ENCODE measurements at places on chromosomes 3 and 15.

GRCh38 chr3:109385442-109386318 lies 48.3 kb upstream of the DPPA4 start:
- no peak for DNase-seq

DNA sequence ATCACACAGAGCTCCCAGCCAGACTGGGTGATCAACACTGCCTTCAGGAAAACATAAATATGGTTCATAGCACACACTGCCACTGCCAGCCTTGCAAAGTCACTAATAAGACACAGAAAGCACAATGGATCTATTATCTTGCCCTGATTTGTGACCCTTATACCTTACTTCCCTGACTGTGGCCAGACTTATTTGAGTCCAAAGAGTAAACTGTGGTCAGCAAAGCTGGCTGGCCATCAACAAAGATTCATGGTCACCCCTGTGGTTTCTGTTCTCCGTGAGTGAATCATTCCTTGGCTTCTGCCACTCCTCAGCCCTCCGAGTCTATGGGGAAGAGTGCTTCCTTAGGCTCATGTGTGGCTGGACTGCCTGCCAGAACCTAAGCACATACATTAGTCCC lies 437.7 kb downstream of the RAP2B start:
- DNase-seq = peak; percentile 93

- DNase-seq = peak; percentile 90
Observed at GRCh38 chr3:195896361-195897080, 11.8 kb downstream of the TNK2 start.

DNA sequence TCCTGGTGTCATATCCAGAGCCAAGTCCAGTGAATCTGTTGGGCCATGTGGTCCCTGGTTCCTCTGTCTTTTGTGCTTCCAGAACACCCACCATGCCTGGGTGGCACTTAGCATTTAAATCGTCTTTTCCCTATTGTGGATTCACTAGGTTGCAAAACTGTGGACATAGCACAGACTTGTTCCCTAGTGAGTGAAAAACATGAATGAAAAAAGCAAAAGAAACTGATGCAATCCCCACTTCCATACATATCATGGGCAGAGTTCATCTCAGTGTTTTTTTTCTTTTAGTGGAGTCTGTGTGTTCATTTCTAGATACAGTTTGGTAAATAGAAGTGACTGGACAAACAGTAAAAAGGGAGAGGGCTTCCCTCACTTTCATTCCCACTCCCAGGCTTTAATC lies 170.5 kb downstream of the SLCO3A1 start:
- no peak for DNase-seq

GRCh38 chr3:187870360-187871203 lies 125.3 kb upstream of the BCL6 start:
- DNase-seq = no peak

DNA sequence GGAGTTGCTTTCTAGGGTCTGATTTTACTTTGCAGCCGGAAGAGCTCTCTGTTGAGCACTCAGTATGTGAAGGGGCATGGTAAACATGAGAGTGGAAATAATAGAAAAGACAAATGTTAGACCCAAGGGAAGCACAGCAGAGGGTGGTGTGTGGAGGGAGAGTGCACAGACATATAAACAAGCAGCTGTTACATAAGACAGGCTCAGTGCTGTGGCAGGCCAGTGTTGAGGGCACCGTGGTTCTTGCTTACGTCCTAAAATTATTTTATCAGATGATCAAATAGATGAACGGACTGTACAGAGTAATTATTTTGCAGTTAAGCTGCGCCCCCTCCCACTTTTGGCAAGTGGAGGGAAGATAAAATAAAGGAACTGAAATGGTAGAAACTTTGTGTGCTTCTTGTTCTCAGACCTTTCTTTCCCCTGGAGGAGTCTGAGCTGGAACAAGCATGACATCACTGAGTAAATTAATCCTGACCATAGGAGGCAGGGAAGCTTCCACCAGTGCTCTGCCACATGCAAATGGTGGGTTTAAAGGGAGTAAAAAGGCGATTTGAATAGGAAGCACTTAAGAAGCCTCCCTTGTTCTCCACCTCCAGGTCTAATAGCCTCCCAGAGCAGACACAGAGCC lies 205.6 kb downstream of the IL20RB start:
- DNase-seq = no peak

- no peak for DNase-seq
Observed at GRCh38 chr3:100264242-100264641, 3.5 kb downstream of the TBC1D23 start.

- DNase-seq = peak; percentile 67
Observed at GRCh38 chr3:50674349-50675178, at the start of gene DOCK3. TSS of gene DOCK3 (plus strand) at chr3:50674927. CDS start at chr3:50675264, 337 bp downstream.

DNA sequence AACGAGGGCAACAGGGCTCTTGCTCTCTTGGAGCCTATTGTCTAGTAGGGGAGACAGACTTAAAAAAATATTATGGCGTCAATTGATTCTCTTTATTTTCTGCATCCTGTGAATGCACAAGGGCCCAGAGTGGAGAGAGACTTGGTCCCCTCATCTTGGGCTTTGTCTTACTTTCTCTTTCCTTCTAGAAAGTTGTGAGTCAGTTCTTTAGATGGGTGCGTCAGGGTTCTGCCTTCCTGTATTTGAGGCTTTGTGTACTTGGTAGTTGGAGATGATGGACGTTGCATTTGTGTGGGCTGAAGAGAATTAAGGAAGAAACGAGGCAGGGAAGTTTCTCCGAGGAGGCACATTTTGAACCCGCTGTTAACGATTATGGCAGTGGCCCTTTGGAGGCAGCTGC lies 52.9 kb downstream of the CACNA1D start:
- DNase-seq = no peak

DNA sequence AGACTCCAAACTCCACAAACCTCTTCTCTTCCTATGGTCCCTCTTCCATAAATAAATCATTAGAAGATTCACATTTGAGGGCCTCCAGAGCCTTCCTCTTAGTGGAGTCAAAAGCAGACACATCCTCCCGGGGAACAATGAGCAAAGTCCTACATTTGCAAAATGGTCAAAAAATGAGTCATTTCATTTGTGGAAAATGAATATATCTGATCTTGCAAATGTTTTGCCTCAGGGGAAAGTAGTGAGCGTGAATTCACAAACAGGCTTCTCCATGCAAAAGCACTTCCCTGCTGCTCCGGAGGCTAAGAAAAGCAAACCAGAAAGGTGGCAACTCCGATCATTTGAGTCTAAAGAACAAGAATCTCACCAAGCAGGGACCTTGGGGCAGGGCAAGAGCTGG lies 86.7 kb upstream of the IQSEC1 start:
- DNase-seq = no peak

DNA sequence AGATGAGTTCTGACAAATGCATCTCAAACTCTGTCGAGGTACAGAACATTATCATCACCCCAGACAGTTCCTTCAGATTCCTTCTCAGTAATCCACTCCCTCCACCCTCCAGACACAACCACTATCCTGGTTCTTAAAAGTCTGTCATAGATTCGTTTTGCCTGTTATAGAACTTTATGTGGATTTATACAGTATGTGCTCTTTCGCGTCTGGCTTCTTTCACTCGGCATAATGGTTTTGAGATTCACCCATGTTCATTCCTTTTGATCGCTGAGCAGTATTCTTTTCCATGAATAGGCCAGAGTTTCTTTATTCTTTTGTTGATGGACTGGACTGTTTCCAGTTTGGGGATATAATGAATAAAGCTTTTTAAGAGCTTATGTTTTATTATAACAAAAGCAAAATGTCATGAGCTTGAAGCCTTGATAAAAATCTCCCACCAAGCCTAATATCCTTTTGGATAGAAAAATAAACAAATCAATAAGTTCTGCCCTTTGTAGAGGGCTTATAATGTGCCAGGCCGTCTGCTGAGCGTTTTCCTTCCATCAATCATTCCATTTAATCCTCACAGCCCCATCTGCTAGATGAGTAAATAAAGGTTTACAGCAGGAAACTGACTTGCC lies 21.3 kb upstream of the RFTN1 start:
- DNase-seq = no peak

Measured in lung microvascular endothelial cell (primary cell).